ENCODE measurements at places on chromosomes 3 and 15.

DNA sequence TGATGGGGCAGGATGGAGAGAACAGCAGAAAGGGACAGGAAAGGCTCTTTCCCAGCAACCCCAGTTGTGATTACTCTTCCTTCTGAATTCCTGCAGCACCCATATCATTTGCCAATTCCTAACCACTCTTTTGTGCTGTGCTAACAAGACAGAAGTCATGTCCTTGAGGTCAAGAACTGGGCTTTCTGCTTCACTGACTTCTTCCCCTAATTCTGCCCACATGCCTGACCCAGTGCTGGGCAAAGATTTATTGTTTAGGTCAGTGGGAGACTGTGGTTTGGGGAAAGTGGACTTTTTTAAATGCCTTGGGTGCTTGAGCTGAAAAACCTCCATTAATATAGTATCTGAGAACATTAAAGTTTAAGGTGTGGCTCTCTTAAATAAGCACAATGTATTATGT lies 4.2 kb upstream of the EFCAB12 start:
- DNase-seq: no peak

DNA sequence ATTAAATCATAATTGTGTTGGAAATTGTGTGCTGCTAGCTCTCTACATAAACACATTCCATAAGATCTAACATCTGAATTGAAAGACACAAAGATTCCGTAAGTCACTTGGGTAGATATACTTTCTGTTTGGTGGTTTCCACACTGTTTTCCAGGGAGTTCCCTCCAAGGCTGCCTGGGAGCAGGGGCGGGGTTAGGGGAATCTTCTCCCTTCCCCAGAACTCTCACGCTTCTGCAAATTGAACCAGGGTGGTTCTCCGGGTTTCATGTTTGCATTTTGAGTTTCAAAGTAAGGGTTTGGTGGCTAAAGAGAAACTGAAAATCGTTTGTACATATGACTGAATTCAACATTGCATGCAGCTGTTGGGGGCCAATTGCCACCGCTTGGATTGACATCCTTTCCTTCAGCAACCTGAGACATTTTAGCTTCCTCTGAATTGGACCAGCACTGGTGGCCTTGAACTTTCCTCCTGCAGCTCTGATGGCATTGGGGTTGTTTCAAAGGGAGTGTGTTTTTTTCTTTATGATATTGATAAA lies 192.7 kb upstream of the FEZF2 start:
- no peak for DNase-seq

DNA sequence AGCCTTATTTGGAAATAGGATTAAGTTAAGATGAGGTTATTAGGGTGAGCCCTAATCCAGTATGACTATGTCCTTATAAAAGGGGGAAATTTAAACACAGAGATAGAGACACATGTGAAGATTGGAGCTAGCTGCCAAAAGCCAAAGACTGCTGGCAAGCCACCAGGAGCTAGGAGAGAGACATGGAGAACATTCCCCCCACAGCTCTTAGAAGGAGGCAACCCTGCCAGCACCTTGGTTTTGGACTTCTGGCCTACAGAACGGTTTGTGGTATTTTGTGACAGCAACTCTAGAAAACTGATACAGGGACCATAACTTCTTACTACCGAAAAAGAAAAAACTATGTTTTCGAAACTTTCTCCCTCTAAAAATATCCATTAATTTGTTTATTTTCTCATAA lies 245.3 kb upstream of the RARB start:
- DNase-seq: no peak

GRCh38 chr15:73139744-73140553 lies 87.7 kb downstream of the NEO1 start:
- DNase-seq: no peak

DNA sequence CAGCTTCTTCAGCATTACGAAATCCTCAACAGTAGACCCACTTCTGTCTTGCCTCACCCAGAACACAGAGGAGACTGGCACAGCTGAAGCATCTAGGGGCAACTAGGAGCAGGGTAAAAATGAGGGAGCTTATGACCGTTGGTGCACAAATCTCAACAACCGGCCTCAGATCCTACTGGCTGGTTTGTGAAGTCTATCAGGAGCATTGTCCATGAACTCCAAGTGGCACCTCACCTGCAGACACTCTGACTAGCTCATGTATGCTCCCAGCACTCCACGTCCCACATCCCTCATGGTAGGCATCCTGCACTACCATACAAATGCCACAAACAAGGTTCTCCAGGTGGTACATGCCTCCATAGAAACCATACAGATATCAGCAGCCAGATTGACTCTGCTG lies 163.1 kb downstream of the TLE3 start:
- no peak for DNase-seq

- no peak for DNase-seq
Measured at GRCh38 chr3:119296727-119297122, 2.5 kb downstream of the ARHGAP31 start.

- no peak for DNase-seq
Measured at GRCh38 chr3:23052208-23052607, 150.9 kb upstream of the UBE2E2 start.

GRCh38 chr3:132625613-132626012 lies 28.5 kb downstream of the ACKR4 start:
- DNase-seq: no peak

GRCh38 chr3:146554151-146554760 lies 9.8 kb upstream of the PLSCR1 start:
- no peak for DNase-seq

- peak; percentile 80 for DNase-seq
Measured at GRCh38 chr3:197456261-197457091, 99.3 kb downstream of the BDH1 start.

DNA sequence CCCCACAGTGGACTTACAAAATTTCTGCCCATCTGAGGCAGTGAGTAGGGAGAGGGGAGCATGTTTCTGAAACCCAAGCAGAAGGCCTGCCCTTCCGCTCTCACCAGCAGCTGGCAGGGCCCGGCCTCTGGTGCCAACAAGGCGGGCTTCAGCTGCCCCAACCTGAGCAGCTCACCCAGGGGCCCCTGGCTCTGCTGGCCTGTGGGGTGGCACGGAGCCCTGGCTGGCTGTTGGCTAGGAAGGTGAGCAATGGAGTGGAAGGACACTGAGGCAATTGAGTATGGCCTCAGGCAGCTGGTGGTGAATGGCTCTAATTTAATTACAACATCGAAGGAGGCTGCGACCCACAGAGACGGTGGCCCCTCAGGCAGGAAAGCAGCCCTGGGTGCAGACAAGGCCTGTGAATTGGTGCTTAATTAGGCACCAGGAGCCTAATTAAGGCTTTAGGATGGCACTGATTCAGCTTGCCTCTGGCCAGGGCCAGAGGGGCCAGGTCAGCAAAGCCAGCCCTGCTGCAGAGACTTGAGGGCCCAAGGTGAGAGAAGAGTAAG lies 60.9 kb downstream of the ST8SIA2 start:
- no peak for DNase-seq

- DNase-seq: peak; percentile 17
Measured at GRCh38 chr15:48800811-48801455, 9.9 kb downstream of the CEP152 start.

- no peak for DNase-seq
Measured at GRCh38 chr3:99702953-99703943, 64.9 kb downstream of the COL8A1 start.

GRCh38 chr3:155658671-155659261 lies 86.1 kb downstream of the PLCH1 start:
- DNase-seq: no peak

DNA sequence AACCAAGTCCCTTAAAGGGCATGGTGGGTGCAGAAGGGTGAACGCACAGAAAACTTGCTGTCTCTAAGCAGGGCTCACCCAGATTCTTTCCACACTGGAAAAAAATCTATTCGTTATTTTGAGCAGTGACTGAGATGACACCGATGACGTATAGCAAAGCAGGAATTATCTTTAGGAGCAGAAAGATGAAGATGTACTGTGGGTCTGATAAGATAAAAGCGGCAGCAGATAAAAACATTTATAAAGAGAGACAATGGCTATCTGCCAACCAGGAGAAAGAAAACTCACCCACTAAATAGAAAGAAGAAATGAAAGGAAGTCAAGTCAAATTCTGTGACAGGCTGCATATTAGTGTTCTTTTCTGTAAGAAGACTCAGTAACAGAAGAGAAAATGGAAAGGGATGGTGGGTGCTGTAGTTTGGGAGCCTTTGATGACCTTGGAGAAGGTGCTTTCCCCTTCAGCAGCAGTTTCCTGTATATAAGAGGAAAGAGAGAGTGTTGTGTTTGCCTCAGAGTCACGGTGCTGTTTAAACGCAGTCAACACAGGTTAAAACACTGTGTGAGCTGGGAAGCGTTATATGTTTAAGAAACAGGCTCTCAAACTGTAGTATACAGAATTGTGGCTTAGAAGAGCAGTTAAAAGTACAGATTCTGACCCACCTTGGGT lies 111.6 kb downstream of the AQP9 start:
- peak; percentile 15 for DNase-seq

GRCh38 chr3:8352475-8352874 lies 149.1 kb upstream of the LMCD1 start:
- DNase-seq: no peak

DNA sequence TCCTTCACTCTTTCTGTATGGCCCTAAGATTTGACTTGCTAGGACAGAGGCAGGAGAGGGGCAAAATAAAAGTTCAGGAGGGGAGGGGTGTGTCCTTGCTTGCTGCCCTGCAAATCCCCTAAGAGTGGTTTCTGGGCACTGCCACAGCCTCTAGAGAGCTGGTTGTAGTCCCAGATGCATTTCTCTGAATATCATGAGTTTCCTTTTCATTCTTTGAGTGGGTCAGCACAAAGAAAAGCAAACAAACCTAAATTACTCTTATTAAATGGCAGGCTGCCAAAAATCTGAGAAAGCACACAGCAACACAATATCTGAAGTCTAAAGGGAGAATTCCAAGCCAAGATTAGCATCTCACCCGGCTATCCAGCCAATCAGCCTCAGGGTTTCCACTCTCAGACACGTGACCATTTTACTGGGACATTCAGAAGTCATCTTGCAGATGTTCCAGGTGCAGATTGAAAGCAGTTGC lies 919.3 kb downstream of the TUSC7 start:
- DNase-seq: no peak

DNA sequence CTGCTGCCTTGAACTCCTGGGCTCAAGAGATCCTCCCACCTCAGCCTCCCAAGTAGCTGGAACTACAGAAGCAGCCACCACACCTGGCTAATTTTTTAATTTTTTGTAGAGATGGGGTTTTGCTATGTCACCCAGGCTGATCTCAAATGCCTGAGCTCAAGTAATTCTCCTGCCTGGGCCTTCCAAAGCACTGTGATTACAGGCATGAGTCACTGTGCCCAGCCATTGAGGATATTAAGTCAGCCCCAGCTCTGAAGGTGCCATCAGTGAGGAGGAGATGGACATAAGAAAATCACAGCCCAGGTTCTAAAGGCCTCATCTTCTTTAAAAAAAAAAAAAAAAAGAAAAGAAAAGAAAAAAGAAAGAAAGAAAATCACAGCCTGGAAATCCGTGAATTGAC lies 26.6 kb upstream of the PSTPIP1 start:
- DNase-seq: no peak

DNA sequence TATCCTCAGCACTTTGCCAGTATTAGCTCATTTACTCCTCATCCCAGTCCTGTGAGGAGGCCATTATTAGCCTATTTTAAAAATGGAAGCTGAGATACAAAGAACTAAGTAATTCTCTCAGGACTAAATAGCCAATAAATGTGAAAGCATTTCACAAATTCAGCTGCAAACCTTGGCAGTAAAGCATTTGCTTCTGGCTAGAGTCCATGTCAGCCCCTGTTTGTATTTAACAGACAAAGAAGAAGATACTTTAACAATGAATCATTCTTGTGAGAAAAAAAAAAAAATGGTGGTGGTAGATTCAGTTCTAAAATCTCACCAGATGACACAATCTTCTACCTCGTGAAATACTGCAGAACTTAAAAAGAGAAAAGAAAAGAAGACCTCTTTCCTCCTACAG lies 85.0 kb upstream of the CNTN6 start:
- no peak for DNase-seq

DNA sequence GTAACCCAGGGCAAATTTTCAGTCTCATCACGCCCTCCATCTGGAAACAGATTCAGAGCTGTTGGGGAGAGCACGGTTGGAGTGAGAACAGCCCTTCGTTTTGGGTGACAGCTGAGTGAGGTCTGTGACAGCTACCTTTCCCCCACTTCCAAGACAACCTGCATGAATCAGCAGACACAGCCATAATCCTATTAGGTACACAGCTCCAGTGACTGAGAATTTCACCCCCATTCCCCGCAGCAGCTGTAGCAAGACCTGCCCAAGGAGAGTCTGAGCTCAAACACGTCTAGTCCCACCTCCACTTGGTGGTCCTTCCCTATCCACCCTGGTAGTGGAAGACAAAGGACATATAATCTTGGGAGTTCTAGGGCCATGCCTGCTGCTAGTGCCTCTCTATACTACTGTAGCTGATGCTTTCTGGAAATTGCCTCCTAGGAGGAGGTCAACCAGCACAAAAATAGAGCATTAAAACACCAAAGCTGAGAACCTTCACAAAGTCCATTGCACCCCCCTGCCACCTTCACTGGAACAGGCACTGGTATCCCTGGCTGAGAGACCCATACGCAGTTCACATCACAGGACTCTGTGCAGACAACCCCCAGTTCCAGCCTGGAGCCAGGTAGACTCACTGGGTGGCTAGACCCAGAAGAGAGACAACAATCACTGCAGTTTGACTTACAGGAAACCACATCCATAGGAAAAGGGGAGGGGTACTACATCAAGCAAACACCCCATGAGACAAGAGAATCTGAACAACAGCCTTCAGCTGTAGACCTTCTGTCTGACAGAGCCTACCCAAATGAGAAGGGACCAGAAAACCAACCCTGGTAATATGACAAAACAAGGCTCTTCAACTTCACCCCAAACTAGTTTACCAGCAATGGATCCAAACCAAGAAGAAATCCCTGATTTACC lies 448.6 kb upstream of the CBLB start:
- DNase-seq: no peak

DNA sequence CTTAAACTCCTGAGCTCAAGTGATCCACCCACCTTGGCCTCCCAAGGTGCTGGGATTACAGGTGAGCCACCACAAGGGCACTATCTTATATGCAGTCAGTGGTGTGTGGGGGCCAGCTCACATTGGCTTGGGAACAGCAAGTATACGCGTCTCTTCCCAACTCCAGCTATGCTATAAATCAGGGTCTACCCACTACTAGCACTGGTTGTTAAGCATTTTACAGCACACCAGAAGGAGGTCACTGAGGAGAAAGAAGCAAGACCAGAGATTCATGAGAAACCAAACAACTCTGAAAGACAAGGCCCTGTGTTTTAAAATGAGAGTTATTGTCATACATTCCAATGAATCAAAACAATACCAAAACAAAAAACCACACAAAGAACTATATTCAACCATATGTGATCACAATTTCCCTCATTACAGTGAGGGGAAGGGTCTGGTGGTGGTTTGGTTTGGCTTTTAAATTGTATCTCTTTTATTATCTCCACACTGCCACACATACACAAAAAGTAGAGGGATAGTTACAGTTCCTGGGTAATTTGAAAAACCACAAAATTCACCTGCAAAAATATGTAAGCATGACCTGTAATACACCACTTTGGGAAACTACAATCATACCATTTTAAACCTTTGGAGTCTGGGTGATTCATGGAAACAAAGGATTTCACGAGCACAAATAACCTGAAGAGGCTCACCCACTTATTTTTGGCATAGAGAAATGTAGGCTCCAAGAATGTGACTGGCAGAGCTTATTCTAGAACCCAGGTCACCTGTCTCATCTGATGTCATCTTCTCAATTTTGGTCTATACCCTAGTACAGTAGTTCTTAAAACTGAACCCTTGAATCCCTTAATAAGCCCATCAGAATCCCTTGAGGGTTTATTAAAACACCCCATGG lies 5.2 kb downstream of the MAGI1 start:
- no peak for DNase-seq
